NCI-H1930 (cell line): ENCODE measurements at places on chromosomes 3 and 15.

GRCh38 chr15:59165726-59166125 lies 40.9 kb upstream of the LDHAL6B start:
- no peak for DNase-seq

DNA sequence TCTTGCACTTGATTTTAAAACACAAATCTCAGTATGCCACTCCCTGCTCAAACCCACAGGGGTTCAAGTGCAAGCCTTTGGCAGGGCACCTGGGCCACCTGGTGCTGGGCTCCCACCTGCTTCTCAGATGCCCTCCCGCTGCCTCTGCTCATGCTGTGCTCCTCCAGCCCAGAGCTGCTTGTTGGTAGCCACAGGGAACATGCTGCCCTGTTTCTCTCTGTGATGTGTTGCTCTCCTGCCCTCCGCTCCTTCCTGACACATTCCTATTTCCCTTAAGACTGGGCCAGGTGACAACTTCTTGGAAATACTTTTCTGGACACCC lies 27.1 kb upstream of the KY start:
- DNase-seq: no peak

DNA sequence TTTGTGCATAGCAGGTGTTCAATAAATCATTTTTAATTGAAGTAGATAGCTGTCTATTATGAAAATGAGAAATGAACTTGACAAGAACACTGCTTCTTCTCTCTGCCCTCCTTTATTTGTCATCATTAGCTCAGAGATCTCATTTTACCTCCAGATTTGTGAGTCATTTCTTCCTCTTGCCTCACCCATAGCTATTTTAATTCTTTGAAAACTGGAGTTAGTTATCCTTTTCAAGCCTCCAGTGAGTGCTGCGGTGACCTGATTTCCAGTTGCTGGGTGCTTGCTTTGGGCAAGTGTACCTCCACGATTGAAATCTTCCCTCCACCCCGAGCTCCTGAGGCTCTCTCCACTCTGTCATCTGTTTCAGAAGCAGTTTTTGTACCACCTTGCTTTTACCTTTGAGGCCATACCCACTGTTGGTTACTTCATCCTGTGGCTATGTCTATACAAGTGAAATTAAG lies 114.6 kb downstream of the NFKBIZ start:
- DNase-seq: no peak

DNA sequence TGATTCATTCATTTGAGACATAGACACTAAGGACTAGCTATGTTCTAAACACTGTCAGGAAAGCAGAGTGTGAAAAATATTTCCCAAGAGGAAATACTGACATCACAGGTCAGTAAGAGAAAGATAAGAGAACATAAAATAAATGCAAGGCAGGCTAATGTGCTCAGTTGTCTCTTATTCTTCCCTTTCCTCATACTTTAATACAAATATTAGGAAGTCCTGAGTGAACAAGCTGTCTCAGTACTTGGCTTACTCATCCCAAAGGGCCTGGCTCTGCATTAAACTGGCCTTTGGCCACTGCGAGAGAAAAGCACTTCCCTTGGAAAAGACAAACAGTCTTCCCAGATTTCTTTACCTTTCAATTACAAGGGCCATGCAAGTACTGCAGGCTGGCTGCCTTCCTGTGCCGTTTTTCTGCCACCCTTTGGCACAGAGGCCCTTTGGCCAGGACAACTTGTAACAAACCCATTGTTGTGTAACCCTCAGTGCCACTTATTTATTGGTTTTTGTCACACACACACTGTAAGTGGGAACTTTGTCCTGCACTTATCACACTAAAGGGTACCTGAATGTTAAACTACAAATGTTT lies 31.7 kb downstream of the EDC3 start:
- DNase-seq: no peak

- DNase-seq: no peak
Observed at GRCh38 chr3:5294356-5294755, 106.8 kb downstream of the EDEM1 start.

DNA sequence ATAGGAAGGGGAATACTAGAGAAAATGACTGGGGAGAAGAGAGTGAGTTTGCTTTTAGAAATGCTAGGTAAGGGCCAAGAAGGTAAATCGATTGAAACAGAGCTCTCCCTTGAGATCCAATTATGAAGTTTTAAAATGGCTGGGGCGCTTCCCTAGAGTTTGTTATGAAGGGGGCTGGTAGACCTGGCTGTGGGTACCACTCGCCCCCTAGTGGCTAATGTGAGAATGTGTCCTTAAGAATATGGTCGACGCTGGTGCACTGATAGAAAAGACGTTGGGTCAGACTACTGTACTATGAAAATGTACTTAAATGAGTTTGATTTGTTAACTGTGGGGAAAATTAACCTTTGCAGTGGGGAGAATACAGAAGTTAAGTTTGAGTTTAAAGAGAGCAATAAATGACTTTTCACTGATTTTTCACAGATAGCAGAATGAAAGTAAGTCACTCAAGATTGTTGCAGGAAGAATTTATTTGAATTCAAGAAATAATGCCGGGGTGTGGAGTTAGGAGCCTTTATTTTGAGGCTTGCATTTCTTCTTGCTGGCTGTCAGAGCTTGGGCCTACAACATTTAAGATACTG lies 9.2 kb downstream of the TMPRSS7 start:
- peak; percentile 78 for DNase-seq

- DNase-seq: no peak
Observed at GRCh38 chr3:144332868-144333267, 361.2 kb downstream of the DIPK2A start.

DNA sequence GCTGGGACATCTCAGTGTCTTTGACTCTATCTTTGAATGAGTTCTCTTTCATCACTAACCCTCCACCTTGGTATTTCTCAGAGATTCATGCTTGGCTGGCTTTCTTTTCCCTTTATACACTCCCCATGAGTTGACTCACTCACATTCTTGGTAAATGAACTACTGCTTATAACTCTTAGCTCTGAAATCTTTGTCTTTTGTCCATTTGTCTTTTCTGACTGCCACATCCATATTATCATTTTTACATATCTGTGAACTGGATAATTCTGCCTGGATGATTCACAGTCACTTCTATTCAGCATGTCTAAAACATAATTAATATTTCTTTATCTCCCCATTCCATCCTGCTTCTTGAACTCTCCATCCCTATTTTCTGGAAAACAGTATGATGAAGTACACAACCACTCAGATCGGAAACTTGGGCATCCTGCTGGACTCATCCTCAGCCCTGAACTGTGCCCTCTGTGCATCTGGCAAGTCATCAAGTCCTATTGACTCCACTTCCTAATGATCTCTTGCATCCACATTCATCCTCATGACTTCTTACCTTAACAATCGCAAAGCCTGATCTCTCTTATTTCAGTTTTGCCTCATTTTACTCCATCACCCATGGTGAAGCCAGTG lies 66.9 kb downstream of the KCNAB1 start:
- no peak for DNase-seq

DNA sequence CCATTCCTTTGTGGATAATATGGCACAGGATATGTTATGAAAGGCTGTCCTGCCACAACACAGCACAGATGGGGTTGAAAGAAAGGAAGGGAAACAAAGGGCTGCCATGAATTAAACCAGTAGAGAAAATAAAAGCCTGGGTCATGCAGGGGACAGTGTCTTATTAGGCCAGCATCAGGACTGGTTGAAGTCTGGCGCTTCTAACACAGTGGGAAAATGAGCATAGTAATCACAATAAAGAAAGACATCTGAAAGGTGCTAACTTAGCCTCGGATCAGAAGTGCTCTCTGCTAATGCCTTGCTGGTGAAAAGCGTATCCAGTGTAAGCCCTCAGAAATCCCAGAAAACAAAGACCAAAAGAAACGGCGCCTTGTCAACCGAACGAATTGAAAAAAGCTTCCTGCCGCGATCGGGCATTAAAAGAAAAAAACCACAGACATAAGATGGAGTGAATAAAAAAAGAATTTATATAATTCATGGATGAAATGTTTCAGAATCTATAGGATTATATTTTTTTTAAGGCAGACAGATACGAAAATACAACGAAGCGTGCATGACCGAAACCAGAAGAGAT lies 566 bp upstream of the MKRN3 start:
- peak; percentile 8 for DNase-seq

GRCh38 chr3:133934073-133934970 lies 38.6 kb upstream of the RAB6B start:
- DNase-seq: no peak

DNA sequence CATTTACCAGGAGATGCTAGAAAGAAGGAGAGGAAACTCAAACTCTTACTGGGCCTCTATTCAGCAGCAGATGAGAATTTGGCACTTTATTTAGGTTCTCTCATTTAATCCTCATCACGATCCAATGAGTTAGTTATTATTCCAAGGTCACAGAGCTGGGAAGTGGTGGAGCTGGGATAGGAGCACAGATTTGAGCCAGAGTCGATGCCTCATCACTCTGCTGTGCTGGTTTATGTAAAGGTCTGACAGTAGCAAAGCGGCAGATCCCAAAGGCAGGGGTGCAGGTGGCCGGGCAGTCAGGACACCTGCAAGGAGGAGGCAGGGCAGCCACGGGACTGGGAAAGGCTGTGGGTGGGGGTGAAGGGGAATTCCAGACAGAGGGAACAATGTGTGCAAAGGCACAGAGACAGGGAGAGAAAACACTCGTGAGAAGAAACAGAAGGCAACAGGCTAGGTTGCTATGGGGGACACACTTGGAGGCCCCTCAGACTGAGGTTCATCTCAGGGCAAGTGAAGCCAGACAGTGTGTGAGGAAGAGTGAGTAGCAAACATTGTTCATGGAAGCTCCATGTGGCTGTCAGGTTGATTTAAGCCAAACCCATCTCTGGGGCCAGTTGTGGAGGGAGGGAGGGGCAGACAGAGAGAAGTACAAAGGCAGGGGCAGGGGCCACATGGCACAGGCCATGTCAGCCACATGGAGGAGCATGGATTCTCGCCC lies 26.8 kb downstream of the RAB6B start:
- no peak for DNase-seq

DNA sequence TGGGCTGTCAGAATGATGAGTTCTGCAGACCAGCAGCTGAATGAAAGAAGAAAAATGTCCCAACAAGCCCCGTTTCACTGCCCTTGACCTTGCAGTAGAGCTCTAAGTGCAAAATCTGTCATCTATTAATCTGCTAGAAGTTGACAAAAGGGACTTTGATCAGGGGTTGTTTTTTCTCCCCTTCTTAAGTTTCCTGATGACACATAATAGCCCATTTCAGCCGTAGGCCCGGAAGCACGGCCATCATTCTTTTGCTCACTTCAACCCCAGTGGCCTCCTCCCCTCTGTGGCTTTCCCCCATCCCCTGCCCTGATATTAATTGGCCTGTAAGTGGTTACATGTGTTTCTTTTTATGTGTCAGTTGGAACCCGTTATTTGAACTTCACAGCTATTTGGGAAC lies 298.9 kb downstream of the RPLP1 start:
- DNase-seq: no peak

DNA sequence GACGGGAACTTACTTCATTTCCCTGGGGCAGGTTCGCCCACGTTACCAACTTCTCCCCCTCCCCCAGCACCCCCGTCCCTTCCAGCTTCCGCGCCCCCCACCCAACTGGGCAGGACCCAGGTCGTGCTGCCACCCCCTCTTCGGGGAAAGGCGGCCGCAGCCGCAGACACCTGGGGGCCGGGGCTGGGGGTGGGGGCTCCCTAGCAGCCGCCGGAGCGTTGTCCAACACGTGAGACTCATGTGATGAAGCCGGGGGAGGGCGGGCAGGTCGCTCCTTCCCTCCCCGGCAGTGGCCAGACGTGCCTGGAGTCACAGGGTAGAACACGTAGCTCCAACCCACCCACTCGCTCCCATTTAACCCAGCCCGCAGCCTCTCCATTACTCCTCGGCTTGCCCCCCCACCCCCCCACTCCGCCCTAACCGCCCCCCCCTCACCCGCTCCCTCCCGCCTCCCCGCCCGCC lies 240 bp upstream of the BHLHE40 start:
- DNase-seq: peak; percentile 80

DNA sequence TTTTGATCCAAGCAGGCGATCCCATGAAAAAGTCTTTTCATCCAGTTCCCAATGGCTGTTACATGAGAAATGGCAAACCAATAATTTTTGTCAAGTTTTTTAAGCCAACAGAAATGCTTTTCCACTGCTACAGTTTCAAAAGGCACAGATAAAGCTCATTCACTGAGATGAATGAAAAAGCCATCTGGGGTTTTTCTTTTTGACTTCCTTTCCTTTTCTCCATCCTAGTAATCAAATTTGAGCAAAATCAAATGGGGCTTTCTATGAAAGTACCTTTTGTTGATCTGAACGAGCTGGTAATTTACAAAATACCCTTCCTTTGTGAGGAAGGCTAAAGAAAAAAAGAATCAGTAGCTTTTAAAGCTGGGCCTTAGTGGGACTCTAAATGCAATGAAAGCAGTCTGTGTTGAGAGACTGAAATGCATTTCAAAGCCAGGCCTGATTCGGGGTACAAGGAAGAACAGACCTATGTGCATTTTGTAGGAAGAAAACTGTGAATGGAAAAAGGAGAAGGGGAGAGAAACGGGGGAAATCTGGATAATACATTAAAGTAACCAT lies 185.2 kb upstream of the DNAJC19 start:
- DNase-seq: peak; percentile 75

GRCh38 chr3:141114816-141115460 lies 63.8 kb downstream of the SPSB4 start:
- DNase-seq: no peak

GRCh38 chr15:81363718-81364500 lies 10.1 kb downstream of the TMC3 start:
- no peak for DNase-seq

DNA sequence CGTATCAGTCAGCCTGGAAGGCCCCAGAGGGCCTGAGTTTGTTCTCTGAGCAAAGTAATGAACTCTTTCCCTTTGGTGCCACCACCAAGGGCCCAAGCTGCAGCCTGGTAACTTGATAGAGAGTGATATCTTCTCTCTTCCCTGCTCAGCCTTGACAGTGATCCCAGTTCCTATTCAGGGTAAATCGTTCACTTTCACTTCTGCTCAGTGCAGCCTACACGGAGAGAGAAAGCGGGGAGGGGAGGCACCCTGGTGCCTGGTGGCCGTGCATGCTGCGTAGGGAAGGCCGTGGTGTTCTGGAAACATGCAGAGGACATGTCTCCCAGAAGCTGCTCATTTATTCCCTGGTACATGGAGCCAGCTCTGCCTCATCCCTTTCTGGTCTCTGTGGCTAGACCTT lies 54.9 kb downstream of the KIF9 start:
- DNase-seq: no peak
